ENCODE measurements at places on chromosomes 16 and 17.

DNA sequence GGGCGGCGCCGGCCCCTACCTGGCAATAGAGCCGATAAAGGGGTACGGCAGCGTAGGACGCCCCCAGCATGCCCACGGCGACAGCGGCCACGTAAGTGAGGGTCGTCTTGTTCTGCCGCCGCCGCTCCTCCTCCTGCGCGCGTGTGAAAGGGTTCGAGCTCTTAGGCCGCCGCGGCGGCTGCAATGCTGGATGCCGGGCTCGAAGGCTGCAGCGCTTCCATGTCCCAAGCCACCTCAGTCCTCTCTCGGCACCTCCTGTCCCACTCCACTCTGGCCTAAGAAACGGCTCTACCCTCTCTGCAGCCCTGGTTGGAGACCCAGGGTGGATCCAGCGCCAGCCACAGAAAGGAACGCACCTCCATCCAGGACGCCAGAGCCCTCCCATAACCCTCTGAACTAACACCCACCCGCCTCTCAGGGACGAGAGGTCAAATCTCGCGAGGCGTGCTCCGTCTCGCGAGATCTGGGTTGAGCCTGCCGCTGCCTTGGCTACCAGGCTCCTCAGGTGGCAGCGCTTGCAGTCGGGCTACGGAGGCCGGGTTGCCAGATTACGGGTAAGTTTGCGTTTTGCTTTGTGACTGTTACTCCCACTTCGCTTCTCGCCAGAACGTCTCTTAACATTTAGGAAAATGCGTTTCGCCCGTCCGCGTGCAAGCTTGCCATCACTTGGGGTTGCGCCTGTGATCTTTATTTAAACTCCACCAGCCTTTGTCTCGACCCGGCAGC is at the start of the genes COX11 and STXBP4:
TSS of gene COX11 (minus strand) at position 393 of the 726 bp plus-strand sequence. CDS start at position 385, 8 bp downstream.
TSS of gene STXBP4 (plus strand) at position 504 of the 726 bp plus-strand sequence. CDS start 17,455 bp downstream, outside the sequence.
- DNase-seq = peak; percentile 91

DNA sequence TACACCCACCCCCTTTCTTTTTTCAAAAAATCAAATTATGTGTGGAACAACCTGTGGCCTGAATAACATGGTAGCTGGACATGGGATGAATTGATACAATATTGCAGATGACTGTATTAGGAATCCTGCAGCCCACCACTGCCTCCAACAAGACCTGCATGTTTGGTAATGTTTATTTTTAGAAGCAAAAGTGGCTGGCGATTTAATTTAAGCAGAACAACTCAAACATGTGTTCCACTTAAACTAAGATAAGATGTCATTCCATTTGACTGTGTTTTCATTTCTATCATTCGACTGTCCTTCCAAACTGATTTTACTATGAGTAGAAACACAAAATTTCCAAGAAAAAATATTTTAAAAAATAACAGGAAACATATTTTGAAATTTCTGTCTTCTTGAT is 10.1 kb upstream of the DHRS7C start:
- DNase-seq = no peak

DNA sequence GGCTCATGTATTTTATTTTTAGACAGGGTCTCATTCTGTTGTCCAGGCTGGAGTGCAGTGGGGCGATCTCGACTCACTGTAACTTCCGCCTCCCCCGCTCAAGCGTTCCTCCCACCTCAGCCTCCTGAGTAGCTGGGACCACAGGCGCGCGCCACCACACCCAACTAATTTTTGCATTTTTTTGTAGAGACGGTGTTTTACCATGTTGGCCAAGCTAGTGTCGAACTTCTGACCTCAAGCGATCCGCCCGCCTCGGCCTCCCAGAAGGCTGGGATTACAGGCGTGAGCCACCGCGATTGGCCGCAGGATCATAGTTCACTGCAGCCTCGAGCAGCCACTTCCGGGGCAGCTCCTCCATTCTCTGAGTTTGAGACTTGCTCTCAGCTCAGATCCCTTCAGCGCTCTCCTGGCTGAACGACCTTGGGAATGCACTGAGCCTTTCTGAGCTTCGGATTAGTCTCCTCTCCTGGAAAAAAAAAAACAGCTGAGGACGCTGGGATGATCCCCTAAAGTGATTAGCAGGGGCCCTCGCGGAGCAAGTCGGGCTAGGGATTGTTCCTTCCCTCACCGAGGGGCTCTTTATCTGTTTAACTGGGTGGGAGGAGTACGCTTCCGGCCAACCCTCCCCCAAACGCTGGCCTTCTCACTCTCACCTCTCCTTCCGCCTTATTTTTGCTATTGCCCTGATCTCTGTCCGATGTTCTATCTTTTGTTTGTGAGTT is 1.1 kb upstream of the PKMYT1 start:
- no peak for DNase-seq

- no peak for DNase-seq
Measured at GRCh38 chr16:48115299-48115698, 40.5 kb downstream of the ABCC12 start.

GRCh38 chr16:70348991-70349390 is 2.3 kb downstream of the DDX19A start:
- DNase-seq = no peak

GRCh38 chr16:19607616-19608280 is 52.2 kb downstream of the VPS35L start:
- no peak for DNase-seq

- no peak for DNase-seq
Measured at GRCh38 chr17:1724869-1725641, 551 bp downstream of the WDR81 start.

- peak; percentile 1 for DNase-seq
Measured at GRCh38 chr16:80852261-80852872, 48.0 kb upstream of the CDYL2 start.

GRCh38 chr16:69436896-69437295 is 12.5 kb downstream of the CYB5B start:
- no peak for DNase-seq

DNA sequence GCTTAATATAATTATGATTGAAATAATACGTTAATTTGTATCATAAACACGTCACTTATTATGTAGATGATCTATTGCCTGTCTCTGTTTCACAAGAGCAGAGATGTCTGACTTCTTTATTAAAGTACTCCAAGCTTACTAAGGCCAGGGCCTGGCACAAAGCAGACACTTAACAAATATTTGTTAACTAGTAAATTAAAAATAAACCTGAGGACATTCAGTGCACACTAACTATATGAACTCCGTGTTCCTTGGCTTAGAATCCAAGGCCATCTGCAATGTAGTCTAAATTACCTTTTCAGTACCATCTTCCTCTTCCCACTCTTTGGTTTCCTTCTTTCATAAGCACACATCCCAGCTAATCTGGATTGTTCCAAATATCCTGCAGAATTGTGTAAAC is 210.8 kb upstream of the SOX9 start:
- DNase-seq = no peak

- DNase-seq = no peak
Measured at GRCh38 chr17:64950871-64951270, 31.6 kb upstream of the LRRC37A3 start.

GRCh38 chr17:67528751-67529436 is 151.8 kb downstream of the PITPNC1 start:
- no peak for DNase-seq

- no peak for DNase-seq
Measured at GRCh38 chr16:86410529-86410928, 99.8 kb upstream of the FOXF1 start.

- no peak for DNase-seq
Measured at GRCh38 chr17:12898110-12898509, 108.8 kb downstream of the ARHGAP44 start.

GRCh38 chr16:4611337-4612021 is 3.2 kb downstream of the UBALD1 start:
- no peak for DNase-seq

GRCh38 chr16:64996641-64997040 is 125.2 kb downstream of the CDH11 start:
- no peak for DNase-seq

DNA sequence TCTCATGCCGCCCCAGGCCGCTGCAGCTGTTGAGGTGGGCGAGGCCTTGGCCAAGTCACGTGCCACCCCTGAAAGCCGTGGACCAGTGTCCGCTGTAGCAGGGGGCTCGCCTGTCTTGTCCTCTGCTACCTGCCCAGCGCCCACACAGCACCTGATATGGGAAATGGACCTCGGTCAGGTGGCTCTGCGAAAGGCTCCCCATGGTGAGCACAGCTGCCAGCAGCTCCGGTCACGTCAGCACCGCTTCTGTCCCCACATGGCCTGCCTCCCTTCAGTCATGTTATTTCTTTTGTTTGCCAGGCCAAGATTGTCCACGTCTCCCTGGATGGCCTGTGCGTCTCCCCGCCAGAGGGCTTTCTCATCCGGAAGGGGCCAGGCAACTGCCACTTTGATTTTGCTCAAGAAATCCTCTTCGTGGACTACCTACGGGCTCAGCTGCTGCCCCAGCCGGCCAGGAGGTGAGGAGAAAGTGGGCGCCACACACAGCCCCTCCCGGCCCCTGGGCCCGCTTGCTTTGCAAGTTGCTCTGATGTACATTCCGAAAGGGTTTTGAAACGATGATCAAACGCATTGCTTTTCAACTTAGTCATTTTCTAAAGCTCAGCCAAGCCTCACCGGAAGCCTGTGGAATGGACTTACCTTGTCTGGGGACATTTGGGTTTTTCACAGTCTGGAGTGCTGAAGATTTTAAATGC is 219.8 kb downstream of the KATNIP start:
- DNase-seq = no peak

DNA sequence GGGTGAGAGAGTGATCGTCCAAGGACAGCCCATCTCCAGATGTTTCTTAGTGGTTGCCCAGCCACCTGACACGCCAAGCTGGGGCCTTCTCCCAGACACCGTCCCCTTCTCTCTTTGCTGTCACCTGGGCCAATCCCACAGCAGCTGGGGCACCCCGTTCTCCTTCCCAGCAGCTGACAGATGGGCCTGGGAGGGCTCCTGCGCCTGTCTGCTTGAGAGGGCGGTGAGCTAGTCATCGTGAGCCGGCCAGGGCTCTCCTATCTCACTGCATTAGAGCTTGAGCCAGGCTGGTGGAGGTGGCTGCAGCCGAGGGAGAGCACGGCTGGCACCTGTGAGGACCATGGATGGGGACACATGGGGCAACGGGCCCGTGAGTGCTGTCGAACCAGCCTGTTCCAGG is 41.2 kb downstream of the RAB11FIP3 start:
- DNase-seq = no peak

DNA sequence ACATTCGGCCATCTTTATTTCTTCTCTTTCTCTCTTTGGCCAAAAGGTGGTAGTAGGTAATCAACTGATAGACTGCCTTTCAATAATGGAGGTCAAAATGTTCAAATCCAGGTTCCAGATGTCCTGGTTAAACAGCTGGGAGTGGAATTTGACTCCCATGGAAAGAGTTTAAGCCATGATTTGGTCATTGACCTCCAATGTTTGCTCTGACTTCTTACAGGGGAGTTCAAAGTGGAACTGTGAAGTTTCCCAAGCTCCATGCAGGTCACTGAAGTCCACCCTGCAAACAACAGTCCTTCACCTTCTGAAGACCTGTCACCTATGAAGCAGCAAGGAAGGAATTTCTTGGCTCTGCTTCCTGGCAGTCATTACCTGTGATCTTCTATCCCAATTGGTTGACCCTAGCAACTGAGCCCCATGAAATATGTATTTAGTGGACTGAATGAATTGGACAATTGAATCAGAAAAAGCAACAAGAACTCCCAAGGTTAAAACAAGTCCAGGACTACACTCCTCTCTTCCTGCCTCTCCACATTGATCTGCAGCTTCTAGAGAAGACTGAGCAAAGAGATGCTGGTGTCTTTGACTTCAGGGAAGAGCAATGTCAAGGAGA is 28.0 kb upstream of the SOX9 start:
- DNase-seq = no peak

DNA sequence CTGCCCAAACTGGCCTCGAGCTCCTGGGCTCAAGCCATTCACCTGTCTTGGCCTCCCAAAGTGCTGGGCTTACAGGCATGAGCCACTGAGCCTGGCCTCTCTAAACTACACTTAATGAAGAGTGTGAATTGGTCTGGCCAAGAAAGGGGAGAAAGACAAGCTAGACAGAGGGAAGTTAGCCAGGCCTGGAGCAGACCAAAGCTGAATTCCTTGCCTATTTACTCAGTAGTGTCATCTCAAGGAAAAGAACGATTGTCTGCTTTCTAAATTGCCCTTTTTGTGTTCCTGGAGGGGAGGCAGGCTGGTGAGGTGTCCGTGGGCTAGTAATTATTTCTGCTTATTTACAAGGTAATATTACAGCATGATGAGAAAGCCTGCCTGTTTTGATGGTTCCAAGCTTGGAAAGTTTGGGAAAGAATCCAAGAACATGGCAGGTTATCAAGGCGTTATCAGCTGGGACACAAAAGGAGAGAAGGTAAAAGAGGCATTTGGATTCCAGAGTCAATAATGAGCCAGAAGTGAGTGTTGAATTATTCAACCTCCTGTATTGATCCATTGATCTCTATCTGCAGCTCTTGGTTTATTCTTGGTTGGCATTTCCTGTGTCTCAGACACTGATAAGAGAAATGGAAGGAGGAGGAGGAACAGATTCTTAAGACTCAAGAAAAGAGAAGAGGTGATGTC is 6.3 kb upstream of the CBFB start:
- no peak for DNase-seq

DNA sequence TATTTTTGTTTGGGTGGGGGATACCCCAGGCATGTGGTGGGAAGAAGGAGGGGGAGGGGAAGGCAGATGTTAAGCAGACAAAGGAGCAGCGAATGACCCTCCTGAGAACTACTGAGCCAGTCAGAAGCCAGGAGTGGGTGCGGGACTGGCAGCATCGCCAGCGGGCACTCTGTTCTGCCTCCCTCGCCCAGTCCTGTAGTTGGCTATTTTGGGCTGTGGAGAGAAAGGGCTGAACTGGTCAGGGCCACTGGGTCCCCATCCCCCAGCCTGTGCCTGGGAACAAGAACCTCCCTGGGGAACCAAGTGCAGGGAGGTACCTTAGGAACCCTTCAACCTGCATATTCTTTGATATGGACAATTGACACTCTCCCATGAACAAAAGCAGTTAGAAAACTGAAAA is 6.4 kb downstream of the LRRC3C start:
- DNase-seq = no peak

- DNase-seq = no peak
Measured at GRCh38 chr16:354291-354881, 1.9 kb upstream of the AXIN1 start.

Data from stimulated activated CD4-positive, alpha-beta T cell treated with anti-CD3 and anti-CD28 coated beads, Interleukin-1b, Interleukin-23, amount 100 ng/mL, for 4 hours (primary cell).